ENCODE measurements at places on chromosomes 6 and 20.

GRCh38 chr20:62120990-62121775 is 1.1 kb upstream of the LSM14B start:
- no peak for DNase-seq

- no peak for DNase-seq
These were observed 108.8 kb downstream of the TIAM2 start for GRCh38 chr6:155103816-155104366.

- DNase-seq, result no peak
These were observed 15.7 kb downstream of the ADISSP start for GRCh38 chr20:3751675-3752385.

- no peak for DNase-seq
These were observed 105.8 kb upstream of the TOP1 start for GRCh38 chr20:40922865-40923264.

DNA sequence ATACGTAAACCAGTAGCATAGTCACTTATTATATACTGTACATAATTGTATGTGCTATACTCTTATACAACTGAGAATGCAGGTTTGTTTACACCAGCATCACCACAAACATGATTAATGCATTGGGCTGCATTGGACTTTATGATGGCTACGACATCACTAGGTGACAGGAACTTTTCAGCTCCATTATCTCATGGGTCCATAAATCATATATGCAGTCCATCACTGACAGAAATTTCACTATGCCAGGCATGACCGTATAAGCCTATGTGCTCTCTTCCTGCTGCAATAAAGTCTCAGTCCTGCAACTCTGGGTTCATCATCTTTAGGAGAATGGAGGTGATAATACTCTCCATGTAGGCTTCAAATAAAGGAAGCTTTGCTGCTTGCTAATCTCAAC is 45.4 kb downstream of the ALDH5A1 start:
- no peak for DNase-seq

Measured in thoracic aorta (tissue), 2 donors.